Activated CD8-positive, alpha-beta memory T cell treated with anti-CD3 and anti-CD28 coated beads, Interleukin-2, amount 10 ng/mL, durations not matched to agents 7 days and 5 days (primary cell): ENCODE measurements at places on chromosomes 5 and 9. TPM values are rescaled to one million over a fixed set of nuclear protein-coding genes. Genes with fewer than 3 reads are reported as not detected.

DNA sequence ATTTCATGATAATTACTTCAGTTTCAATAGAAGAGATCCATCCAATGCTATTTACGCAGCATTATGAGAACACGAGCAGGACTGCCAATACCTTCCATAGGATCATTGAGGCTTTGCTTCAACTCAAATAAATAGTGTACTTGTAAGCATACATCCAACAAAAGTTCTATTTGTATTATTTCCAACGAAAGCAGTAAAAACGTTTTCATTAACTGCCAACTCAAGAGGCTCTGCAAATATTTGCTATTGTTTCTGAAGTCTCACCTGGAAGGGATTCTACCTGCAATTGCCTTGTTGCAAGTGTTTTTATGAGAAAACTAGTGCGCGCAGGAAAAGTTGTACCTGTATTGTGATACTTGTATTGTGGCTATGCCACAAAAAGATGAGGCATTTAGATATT is 11.0 kb upstream of the GNPDA1 start:
- DNase-seq = no peak

GRCh38 chr9:72635197-72635596 is 113.8 kb downstream of the TMC1 start:
- DNase-seq = no peak

GRCh38 chr9:15163931-15164330 is 143.1 kb downstream of the TTC39B start:
- no peak for DNase-seq

AIF1L gene
- 0.23 TPM for total RNA-seq

LHFPL2 gene
- total RNA-seq = not detected

DNA sequence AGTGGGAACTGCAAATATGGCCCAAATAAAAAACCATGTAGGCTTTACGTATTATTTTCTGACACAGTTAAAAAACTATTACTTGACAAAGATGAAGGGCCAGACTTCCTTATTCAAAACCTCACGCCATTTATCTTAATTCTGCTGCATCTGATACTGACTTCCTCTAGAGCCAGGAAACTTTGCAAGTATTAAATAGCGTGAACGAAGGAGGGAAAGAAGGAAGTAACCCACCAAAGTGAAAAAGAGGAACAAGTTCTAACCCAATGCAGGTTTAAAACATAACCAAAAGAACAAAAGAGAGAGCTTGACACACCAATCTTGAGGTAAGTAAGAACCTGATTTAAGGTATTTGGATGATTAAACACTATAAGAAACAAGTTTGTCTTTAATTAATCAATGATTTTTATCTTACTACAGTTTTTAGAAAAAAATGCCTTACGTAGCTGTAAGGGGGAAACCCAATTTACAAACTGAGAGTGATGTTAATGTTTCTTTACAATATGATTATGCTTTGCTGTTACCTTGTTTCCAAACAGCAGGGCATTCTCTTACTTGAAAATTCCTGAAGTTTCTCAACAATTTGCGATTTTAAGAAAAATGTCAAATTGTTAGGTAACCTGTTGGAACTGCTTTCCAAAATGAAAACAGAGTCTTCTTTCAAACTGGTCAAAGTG is at the start of gene GAPT:
Gene GAPT, plus strand, starts transcription at position 220 of the 677 bp plus-strand sequence. CDS start 3,102 bp downstream, outside the sequence.
- no peak for DNase-seq

NMUR2 gene
- total RNA-seq = not detected

GRCh38 chr5:163670036-163670435 is 164.6 kb downstream of the MAT2B start:
- no peak for DNase-seq

DNA sequence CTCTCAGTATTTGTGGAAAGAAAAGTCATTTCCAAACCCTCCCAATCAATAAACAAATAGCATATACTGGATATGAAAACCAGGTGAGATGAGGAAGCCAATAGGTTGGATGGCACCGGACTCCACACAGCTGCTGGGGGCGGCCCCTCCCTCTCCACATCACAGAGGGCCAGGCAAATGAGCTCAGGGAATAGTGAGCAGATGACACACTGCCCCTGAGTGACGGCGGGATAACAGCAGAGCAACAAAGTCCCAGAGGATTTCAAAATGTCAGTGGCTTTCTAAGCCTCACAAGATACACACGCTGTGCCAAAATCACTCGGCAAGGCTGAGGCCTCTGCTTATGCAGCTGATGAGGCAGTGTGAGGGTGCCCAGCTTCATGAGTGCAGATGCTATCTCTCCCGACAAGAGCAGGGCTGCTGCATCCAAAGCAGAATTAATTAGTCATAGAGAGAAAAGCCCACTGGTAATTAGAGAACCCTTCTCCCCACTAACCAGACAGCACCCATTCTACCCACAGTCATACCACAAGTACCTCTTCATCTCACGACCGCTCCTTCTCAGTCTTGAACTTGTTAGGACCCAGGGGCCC is 235.0 kb upstream of the NFIL3 start:
- no peak for DNase-seq

GRCh38 chr5:20649966-20650365 is 662.0 kb upstream of the CDH18 start:
- DNase-seq = no peak

DNA sequence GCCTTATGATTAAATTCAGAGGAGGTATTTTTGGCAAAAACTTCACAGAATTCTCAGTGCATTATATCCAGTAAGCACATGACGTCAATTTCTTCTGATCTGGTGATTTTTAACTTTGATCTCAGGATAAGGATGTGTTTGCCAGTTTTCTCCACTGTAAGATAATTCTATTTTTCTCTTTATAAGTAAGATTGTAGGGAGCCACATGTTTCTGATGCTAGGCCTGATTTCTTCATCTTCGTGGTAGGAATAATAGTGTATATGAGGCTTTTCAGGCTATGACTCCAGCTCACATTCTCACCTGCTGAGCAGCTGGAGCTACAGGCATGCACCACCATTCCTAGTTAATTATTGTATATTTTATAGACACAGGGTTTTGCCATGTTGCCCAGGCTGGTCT is 32.1 kb upstream of the LMNB1 start:
- no peak for DNase-seq

GRCh38 chr9:81833563-81834345 is 94.5 kb upstream of the SPATA31D4 start:
- no peak for DNase-seq

DNA sequence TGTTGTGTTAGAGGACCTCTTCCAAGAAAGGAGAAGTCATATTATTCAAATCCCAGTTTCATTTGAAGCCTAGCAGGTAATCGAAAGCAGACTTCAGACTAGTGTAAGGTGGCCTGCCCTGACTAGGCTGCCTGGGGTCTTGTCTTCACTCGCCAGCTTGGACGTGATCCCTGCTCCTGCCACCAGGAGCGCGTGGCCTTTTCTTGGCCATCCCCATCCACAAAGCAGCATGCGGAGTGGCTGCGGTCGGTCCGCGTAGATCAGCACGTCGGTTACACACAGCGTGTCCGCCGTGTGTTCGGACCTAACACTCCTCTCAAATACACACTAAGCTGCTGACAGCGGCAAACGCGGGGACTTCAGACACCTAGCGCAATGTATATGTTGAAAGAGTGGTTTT is 37.3 kb downstream of the CFAP77 start:
- no peak for DNase-seq

DNA sequence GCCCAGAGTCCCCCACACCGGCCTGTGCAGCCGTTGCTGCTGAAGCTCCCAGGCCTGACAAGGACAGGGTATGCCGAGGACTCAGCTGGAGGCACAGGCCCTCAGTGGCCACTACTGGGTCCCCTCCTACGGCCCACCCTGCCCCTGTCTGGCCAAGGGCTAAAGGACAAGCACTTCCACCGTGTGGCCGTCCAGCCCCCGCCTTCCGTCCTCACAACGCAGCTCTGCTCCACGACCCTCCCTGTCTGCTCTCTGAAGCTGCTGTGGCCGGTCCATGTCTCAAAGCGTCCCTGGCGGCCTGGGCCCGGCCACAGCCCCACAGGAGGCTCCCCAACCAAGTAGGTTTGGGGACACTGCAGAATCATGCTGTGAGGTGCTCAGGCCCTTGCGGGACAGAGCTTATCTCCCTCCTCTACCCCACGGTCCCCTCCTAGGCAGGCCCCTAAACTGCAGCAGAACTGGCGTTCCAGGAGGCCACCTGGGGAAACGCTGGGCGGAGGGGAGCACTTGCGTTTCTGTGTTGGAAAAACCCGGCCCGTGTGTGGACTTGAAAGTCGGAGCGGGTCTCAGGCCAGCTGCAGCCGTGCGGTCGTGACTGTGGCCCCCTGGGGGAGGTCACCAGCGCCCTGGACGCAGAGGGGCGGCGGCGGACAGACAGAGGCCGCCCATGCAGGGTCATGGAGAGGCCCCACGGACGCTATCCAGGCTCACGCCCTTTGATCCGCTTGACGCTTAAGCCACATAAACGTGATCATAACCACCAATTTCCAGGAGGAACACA is 45.6 kb downstream of the NKD2 start:
- DNase-seq = no peak

- no peak for DNase-seq
Measured at GRCh38 chr5:11050596-11051304, 289.7 kb upstream of the DAP start.

- no peak for DNase-seq
Measured at GRCh38 chr5:111830333-111830732, 73.3 kb upstream of the NREP start.

PLPPR1 gene
- not detected for total RNA-seq

DNA sequence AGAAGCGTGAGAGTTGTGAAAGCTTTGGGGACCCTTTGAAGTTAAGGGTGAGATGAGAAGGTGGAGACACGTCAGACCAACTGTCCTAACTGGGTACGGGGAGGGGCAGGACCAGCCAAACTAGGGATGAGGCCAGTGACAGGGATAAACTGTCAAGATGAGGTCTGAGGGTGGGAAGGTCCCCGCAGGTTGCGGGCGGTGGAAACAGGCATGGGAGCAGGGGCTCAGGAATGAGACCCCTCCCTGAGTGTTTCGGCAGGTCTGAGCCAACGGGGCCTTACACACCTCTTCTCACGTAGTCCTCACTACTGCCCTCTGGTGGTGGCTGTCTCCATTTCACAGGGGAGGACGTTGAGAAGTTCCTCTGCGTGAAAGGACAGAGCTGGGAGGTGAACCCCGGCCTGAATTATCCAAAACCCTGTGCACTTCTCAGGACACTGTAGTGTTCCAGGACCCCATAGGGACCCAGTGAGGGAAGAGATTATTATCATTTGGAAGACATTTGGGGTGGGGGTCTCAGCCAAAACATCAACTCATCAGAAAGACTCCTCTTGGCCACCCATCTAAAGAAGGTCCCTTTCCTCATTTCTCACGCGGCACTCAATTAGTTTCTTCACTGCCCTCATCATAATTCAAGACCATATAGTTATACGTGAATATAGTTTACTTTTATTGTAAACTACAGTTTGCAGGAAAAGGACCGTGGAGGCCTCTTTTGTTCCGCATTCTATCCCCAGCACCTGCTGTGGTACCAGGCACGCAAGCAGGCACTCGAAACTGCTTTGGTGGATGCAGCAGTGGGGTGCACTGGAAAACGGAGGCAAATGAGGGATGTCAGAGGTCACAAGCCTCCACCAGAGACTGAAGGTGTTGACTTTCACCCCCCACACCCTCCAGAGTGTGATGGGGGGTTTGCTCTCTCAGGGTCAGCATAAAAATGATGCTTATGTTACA is 21.7 kb upstream of the NANS start:
- DNase-seq = peak; percentile 94

DNA sequence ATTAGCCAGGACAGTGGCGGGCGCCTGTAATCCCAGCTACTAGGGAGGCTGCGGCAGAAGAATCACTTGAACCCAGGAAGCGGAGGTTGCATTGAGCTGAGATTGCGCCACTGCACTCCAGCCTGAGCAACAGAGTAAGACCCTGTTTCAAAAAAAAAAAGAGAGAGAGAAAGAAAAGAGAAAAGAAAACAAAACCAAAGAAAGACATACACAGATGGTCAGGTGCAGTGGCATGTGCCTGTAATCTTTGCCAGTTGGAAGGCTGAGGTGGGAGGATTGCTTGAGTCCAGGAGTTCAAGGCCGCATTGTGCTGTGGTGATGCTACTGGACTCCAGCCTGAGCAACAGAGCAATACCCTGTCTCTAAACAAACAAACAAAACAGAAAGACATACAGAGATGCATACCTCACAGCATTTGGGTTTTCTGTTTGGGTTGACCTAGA is 10.0 kb upstream of the PSAT1 start:
- DNase-seq = no peak

DNA sequence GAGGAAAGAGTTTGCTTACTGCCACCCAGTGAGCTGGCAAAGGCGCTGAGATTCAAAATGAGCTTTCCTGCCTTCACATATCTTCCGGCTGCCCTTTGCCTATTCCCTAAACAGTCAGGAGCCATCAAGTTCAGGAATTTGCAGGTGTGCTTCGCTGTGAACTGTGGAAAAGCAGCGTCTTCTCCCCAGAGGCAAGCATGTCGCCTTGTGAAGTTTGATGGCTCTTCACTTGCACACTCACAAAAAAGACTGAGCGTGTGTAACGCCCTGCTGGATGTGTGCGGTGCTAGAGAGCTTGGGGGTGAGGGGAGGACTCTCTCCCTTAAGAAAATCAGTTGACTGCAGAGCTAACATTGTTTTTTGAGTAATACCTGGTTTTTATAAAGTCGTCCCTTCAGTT is 288.7 kb downstream of the DOCK8 start:
- DNase-seq = no peak

GRCh38 chr9:79572608-79573411 is 1.0 kb downstream of the TLE4 start:
- DNase-seq = peak; percentile 70

GRCh38 chr5:147372191-147372590 is 137.4 kb downstream of the STK32A start:
- DNase-seq = no peak

GRCh38 chr5:139682016-139682975 is 34.1 kb downstream of the CXXC5 start:
- no peak for DNase-seq

GRCh38 chr9:127557466-127557869 is 54.6 kb upstream of the STXBP1 start:
- DNase-seq = peak; percentile 54

- no peak for DNase-seq
Measured at GRCh38 chr5:54895816-54896341, 89.5 kb downstream of the ESM1 start.

BRD3 gene
- total RNA-seq = 33.3 TPM

- DNase-seq = no peak
Measured at GRCh38 chr5:95956021-95956899, 5.4 kb downstream of the ELL2 start.

GRCh38 chr9:110602281-110602680 is 22.7 kb upstream of the SVEP1 start:
- no peak for DNase-seq

DNA sequence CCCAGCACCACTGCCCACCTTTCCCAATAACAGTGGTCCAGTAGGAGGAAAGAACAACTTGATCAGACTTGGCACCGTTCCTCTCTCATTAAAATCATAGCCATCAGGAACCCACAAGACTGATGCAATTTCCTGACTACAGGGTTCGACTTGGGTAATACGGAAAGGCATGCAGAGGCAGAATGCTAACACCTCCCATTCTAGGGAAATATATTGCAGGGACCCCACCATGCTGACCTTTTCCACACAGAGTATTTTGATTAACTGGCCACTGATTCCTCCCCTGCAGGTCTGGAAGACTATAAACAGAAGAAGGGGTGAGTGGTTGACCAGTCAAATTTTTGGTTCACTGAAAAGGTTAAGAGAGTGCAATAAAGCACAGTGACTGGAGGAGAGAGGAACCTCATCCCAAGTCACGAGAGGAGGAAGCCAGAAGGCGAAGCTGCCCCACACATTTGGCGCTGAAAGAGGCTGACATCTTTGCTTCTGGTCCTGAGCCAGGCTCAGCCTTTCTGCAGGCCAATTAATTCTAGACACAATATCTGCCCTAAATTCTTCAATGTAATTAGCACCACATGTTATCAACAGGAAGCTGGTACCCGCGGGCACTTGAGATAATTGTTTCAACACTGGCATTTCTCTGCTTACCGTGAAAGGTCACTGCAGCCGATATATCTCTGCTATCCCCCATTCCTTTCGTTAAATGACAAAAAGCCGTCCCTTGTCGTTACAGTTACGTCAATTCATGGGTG is 64.7 kb upstream of the SPOCK1 start:
- no peak for DNase-seq
